ENCODE measurements at places on chromosomes 3 and 15.

DNA sequence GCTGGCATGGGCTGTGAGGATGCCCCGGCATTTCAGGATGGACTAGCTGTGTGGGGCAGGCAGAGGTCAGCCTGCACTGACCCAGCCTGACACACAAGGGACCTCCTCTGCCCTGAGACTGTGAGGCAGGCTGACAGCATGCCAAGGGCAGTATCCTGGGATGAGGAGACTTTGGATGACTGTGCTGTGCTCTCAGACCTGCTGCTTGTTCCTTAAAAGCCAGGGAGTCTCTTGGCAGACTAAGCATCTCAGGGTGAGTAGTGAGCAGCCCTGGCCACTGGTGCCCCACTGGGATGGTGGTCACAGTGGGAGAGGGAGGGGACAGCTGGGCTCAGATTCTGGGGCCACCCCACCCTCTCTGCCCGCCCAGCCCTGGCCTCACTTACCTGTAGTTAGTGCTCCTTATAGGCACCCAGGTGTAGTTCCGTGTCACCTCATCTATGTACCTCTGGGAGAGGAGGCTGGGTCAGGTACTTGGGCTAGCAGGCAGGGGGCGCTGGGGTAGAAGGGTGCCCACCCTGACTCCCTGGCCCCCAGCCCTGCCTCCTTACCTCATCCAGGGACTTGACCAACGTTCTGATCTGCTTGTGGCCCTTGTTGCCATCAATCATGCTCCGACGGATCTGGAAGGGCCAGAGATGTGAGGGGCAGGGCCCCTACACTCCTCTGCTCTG, 16.1 kb upstream of the TMEM115 start:
- no peak for DNase-seq

- no peak for DNase-seq
Measured at GRCh38 chr3:29339016-29339833, 58.4 kb downstream of the RBMS3 start.

GRCh38 chr3:39513791-39514369, 46.4 kb downstream of the MOBP start:
- no peak for DNase-seq

- no peak for DNase-seq
Measured at GRCh38 chr3:116483135-116483534, 37.8 kb upstream of the LSAMP start.

DNA sequence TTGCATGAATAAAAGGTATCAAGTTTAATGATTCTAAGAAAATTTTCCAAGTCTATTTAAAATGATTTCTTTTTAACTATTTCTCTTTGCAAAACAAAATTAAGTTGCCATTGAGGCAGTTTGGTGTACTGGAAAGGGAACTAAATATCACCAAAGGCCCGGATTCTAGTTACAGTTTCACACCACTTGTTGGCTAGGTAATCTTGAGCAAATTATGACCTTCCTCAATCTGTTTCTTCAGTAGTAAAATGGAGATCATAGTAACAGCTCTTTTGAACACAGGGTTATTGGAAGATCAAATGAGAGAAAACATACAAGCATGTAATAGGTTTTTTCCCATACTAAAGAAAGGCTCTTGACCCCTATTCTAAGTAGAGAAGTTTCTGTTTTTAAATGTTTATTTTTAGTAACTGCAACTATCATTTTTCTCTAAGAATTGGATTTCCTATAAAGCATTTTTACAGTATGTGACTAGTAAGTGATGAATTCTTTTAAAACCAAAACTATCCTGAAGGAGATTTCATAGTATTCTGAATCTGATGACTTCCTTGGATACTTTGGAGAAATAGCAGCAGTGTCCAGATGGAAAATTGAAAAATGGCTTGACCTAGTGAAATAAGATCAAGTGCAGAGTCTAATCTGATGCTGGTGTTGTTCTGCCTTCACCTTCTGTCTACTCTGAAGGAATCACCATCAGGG, 15.7 kb downstream of the SCAANT1 start:
- DNase-seq: no peak

DNA sequence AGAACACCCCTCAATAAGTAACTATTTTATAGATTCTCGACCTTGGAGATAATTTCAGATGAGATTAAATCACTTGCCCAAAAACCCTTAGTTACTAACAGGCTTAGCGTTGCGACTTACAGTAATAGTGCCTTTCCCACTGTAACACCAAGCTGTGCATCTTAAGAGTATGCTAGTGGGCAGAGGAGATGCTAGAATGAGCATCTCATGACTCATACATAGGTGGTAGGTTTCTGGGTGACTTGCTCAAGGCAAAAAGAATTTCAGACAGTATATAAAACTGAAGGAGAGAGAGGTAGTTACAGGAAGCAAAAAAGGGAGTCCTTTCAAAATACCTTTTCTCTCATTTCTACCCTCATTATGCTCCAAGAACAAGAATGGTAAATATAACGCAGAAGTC, 3.9 kb downstream of the KATNBL1 start:
- no peak for DNase-seq

DNA sequence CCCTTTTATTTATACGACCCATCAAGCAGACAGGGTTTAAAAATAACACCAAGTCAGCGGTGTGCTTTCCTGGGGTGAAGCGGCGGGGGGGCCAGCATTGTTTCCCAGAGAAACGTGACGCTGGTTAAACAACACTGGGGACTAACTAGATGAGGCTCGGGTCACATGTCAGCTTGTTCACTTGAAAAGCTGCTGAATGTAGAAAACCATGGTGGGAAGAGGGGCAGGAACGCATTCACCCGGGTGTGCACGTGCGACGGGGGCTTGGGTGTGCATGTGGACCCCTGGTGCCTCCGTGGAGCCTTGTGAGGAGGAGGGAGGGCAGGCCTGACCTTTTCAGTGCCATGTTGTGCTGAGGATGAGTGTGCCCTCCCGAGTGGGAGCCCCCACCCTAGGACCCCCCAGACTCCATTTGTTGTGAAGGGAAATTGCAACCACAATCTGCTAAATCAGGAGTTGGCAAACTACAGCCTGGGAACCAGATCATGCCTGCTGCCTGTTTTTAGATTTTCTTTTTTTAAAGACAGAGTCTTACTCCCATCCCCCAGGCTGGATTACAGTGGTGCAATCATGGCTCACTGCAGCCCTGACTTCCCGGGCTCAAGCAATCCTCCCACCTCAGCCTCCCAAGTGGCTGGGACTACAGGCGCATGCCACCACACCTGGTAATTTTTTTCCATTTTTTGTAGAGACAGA, 70.4 kb upstream of the CMTM7 start:
- DNase-seq: no peak

DNA sequence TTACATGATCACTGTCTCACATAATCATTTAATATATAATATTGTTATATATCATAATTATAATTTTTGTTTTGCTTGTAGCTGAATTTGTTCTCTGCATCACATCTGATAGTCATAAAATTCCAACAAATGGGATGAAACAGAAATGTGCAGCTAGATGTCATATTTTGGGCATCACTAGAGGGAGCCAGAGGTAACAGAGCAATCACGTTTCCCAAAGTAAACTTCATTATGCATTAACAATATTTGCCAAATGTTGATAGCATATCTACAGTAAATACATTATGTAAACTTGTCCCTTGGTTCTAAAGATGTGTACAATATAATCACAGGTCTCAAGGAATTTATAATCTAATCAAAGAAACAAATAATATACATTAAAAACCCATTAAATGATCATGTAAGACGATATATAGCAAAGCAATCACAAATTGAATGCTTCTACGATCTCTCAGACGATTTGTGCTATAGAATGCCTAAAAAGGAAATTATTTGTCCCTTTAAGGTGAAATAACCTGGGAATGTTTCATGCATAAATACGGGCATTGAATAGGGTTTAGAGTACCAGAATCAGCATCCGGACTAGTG, 234.2 kb upstream of the MCTP2 start:
- no peak for DNase-seq

DNA sequence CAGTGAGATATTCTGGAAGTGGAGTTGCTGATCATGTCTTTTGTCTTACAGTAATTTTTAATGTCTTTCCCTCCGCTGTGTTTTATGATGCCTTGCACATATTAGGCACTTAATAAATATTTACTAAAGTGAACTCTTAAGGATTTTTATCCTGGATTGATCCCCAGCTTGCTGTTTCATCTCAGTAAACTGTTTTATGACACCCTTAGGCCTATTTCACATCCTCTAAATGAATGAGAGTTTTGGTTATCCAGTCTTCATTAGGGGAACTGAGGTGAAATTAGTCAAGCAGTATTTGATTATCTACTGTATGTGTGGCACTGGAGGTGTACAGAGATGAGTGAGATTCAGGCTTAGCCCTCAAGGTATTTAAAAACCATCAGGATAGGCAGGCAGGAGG, 19.8 kb downstream of the CHCHD6 start:
- DNase-seq: no peak

GRCh38 chr3:1583044-1583443, 490.2 kb downstream of the CNTN6 start:
- no peak for DNase-seq

- no peak for DNase-seq
Measured at GRCh38 chr15:63370764-63371163, 10.9 kb downstream of the CA12 start.

GRCh38 chr3:46733026-46733800, 15.5 kb upstream of the PRSS50 start:
- no peak for DNase-seq

GRCh38 chr3:60645801-60646200, 605.5 kb downstream of the FHIT start:
- DNase-seq: no peak

DNA sequence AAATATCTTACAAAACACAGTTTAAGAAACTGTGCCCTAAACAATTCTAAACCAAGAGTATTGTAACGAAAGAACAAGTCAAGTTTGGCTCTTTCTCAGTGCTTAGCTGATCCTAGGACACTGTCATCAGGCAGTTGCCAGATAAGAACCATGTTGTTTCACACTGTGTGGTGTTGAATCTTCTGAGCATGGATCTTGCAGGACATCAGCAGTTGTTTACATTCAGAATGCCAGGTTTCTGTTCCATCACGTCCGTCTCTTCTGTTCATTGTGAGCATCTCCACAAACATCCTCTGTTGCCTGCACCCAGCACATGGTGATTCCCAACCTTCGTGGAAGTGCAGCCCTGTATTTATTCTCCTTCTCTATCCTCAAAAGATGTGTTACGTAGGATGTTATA, 67.9 kb downstream of the DCUN1D1 start:
- DNase-seq: no peak

- DNase-seq: no peak
Measured at GRCh38 chr3:137789236-137789635, 25.1 kb downstream of the SOX14 start.

GRCh38 chr3:128256131-128256530, 102.8 kb downstream of the EEFSEC start:
- DNase-seq: no peak

DNA sequence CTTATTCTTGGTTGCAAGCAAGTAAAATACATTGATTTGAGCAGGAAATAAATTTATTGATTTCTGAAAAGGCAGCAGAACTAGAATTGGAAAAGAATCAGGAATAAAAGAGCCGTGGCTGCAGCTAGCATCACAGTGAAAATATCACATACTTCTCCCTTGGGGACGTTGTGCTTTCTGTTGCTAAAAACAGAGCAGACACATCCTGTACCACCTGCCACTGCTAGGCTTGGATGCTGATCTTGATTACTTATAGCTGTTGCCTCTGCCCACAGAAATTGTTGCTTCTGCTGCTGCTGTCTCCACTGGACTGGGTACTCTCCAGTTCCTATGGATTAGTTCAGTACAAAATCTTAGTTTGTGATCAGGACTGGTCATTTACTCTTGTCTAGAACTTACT, 283.8 kb downstream of the C3orf38 start:
- no peak for DNase-seq

- no peak for DNase-seq
Measured at GRCh38 chr3:51817375-51817774, 38.3 kb upstream of the IQCF6 start.

DNA sequence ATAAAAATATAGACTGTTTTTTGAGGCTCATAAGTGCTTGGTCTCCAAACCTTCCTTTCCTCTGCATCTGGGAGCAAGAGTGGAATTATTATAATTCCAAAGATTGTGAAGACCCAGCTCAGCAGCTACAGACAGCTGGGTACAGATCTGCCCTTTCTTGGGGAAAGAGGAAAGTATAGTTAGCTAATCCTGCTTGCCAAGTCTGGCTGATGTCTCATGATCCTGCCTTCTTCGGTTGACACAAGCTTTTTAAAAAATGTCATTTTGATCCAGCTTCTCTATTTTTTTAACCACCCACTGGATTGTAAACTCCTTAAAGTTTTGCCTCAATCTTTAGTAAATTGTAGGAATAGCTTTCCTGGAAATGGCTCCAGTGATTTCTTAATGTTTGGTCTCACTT, 181.1 kb downstream of the LRTM1 start:
- DNase-seq: no peak

DNA sequence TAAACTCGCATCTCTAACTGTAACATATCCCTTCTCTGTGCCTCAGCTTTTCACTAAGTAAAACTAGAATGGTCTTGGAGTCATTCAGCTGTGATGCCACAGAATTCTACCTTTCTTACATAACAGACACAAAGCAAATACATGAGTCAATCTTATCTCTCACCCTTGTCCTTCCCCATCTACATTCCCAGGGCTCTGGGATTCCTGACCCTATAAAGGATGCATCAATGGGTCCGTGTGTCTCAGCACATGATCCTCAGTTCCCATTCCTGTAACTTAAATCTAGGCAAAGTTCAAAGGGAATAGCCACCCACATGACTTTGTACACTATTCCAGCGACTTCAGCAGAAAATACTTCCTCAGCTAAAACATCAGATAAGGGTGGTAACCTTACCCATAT, 11.8 kb upstream of the ARL8B start:
- DNase-seq: no peak

DNA sequence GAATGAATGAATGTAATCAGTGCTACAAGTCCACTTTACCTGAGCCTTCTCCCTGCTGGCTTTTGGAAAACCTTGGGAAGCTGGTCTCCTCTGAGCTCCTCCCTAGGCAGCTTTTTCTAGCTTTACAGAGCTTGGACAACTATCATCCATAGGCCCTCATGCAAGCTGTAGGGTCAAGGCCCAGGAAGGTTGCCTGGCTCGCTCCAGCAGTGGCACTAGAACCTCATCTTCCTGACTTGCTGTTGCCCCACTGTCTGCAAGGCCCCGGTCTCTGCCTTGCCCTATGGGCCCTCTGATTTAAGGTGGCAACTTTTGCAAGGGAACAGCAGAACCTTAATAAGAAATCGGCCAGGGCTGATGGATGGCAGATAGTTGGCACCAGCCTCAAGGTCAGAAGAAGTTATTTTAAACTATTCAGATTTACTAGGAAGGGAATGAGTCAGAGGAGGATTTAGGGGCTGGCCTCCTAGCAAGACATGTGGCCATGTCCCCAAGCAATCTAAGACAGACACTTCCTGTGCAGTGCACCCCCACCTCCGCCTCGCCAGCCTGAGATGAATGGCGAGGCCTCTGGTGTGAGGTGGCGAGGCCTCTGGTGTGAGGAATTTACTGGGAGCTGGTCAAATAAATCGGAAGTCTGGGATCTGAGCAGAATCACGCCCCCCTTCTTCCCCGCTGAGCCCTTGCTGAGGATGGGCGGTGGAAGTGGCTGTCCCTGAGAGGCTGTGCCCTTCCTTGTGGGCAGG, 180.8 kb downstream of the MEGF11 start:
- no peak for DNase-seq

GRCh38 chr3:158725348-158726011, 6.8 kb downstream of the RARRES1 start:
- DNase-seq: no peak

- DNase-seq: no peak
Measured at GRCh38 chr15:67618297-67618696, 75.8 kb downstream of the MAP2K5 start.

All from stimulated activated CD4-positive, alpha-beta T cell treated with anti-CD3 and anti-CD28 coated beads, Interleukin-15, amount 100 ng/mL, for 1 hour (primary cell).